Activated CD8-positive, alpha-beta memory T cell treated with anti-CD3 and anti-CD28 coated beads for 24 hours (primary cell): ENCODE measurements at places on chromosomes 2 and 18.
A peak's percentile ranks its signal among the peaks of the same experiment; 100 is the strongest.

GRCh38 chr2:20514596-20515269 lies 67.9 kb downstream of the RHOB start:
- DNase-seq = no peak

DNA sequence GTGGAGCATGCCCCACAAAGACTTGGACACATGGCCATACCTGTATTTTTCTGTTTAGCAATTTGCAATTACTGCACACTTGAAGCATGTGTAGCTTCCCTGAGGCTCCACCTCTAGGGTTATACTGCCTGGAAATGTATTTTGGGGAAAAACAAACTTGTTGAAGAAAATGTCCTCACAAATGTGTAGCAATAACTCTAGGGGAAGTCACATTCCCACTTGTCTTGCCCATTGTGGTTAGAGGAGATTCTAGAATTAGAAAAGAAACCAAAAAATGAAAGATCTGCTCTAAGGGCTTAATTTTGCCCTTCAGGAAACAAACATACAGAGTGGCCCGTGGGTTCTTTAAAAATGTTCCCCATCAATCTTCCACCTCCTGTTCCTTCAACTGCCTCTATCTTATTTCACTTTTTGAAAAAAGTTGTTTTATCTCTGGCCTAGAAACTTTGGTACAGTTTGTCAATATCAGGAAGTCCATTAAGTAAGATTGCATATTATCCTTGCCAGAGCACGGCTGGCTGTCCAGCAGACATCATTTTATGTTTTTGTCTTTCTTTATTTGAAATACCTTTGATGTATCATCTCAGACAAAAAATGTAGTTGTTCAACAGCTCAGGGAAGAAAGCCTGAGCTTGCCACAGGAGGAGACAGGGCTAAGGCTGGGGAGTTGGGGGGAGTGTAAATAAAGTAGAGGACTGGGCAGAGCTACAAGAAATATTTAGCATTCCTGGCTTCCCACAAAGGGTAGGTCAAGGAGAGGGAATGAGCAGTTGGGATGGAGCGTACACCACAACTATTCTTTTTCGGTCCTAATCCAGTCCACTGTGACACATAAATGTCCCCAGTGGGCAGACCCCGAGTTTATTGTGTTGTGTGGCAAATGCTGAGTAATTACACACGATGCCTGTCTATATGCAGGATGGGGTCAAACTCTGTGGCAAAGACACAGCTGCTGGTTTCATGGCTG lies 96.8 kb upstream of the CDC42EP3 start:
- DNase-seq = no peak

DNA sequence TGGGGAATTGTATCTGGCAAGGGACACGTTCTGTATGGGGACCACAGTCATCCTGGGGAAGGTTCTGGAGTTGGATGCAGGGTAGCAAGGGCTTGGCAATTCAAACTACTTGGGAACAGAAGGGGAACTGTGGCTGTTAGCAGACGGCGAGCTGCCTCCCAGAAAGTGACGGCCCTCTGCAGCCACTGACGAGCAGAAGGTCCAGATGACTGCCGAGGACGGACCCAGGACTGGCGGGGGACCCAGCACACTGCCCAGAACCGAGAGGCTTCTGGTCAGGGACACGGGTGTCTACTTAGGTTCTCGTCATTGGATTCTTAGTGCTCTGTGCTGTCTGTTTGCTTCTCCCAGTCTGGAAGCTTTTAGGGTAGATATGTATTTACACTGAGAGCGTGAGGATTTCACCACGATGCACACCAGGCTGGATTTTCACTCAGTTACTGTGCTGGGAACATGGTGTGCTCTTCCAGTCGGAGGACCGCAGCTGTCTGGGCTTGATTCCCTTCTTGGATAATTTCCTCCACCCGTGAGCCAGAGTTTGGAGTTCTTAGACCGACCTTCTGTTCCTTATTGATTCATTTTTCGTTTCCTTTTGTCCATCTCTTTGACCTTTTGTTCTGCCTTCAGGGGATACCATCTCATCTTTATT lies 13.4 kb downstream of the GPR35 start:
- DNase-seq = peak; percentile 21

DNA sequence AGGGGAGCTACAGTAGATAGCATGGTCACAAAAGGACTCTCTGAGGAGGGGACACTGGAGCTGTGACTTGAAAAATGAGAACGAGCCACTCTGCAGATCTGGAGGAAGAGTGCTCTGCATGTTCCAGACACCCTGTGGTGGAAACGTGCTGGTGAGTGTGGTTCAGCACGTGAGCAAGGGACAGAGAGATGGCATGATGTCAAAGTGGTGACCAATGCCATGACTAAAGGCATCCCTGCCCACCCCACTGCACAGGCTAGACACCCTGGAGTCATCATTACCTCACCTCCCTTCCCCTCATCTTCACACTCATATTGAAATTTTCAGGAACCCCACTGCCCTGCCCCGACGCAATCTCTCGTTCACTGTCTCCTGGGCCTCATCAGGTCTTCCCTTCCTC lies 56.5 kb downstream of the SLC4A5 start:
- DNase-seq = no peak

GRCh38 chr2:19731037-19731436 lies 170.7 kb downstream of the TTC32 start:
- DNase-seq = no peak

DNA sequence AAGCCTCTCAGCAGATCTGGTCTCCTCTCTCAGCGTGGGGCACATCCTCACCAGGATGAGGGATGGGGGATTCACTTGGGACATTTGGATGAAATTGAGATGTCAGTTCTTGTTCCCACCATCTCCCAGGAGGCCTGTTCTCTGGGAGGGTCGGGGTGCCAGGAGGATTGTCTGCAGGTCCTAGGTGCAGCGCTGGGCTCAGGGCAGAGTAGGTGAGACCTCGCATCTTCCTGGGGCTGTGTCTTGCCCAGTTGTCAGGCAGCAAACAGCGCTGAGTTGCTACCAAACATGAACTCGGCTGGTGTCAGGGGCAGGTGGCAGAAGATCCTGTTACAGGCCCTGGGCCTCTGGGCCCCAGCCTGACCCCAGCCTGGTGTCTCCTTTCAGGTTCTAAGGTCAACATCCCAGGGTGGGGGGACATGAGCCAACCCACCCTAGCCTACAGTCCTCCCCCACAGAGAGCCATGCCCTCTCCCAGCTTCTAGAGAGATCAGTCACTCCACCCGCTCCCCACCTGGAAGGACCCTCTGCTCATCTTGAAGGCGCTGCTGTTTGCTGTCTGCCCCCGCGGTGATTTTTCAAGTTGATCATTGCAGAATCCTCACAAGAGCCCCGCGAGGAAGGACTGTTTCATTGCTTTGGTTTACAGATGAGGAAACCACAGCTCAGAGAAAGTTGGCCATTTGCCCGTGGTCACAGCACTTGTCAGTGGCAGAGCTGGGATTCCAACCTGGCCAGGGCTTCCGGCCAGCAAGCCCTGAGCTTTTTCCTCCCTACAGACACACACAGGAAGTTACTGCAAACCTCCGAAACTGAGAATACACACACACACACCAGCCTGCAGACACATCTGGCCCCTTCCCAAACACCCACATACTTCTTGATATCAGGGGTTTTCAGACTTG lies 83.9 kb downstream of the STPG4 start:
- peak; percentile 74 for DNase-seq

DNA sequence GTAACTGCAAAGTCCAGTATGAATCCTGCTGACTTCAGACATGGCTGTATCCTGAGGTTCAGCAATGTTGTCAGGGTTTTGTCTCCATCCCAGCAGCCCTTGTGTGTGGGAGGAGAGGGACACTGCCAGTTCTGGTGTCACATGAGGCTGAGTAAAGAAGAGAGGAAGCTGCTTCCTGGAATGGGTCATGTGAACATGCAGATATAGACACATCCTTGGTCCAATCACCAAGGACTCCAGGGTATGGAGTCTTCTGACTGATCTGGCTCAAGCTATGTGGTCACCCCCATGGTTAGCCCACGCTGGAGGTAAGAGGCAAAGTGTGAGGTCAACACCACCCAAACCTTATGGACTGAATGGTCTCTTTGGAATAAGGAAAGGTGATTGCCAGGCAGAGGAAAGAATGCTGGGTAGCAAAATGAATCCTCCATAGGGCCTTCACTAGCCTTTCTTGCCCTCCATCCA lies 134.4 kb upstream of the SLC1A4 start:
- DNase-seq = no peak

DNA sequence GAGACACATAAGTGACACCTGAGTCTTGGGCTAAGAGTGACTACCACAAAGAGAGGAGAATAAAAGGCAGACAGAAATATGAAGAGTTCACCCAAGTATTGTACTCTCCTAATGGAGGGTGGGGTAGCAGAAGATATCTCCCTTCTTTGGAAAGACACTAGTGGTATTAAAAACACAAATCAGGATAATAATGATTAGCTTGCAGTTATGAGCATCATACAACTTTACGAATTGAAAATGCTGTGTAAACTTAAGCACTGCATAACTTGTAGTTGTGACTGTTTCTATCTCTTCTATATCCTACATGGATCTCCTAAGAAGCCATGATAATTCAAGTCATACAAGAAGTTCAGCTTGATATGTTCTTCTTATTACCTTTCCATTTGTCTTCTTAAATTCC lies 38.1 kb upstream of the CDH20 start:
- DNase-seq = no peak

- DNase-seq = no peak
These were observed 411.1 kb downstream of the RAD51AP2 start for GRCh38 chr2:17107151-17107550.

GRCh38 chr2:10172033-10172871 lies 49.7 kb downstream of the RRM2 start:
- DNase-seq = no peak

DNA sequence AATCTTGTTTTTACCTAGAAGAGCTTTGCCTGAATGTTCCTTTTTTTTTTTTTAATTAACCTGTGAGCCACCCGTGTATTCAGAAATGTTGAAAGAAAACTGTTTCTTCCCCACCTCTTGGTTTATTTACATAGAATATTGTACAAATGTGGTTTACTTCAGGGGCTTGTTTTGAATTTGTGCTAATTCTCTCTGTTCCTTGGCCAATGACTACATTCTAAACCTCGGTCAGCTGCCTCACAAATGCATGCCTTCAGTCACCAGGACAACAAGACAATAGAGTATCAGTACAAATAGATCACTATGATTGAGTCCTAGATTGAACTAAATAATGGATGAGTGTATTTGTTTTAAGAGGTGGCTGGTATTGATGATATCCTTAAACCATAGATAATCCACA lies 36.0 kb downstream of the AGFG1 start:
- no peak for DNase-seq

GRCh38 chr2:158600155-158600802 lies 143.5 kb downstream of the PKP4 start:
- DNase-seq = no peak

DNA sequence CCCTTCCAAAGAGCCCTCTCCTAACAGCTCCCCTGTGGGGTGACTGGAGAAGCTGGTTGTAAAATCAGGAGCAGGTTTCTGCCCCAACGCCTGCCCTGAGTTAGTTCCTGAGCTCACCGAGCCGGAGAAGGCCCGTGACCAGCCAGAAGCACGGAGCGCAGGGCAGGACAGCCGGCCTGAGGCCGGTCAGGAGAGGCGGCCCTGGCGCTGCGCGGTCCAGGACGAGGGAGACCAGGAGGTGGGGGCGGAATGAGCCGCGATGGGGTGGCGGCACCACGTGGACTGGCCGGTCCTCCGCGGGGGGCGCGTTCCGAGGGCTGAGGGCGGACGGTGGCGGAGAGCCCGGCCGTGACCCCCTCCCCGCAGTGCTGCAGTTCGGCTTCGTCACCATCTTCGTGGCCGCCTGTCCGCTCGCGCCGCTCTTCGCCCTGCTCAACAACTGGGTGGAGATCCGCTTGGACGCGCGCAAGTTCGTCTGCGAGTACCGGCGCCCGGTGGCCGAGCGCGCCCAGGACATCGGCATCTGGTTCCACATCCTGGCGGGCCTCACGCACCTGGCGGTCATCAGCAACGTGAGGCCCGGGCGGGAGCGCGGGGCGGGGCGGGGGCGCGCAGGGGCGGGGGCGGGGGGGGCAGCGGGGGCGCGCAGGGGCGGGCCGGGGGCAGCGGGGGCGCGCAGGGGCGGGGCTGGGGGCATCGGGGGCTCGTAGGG lies 29.0 kb downstream of the ANO7 start:
- DNase-seq = peak; percentile 77

DNA sequence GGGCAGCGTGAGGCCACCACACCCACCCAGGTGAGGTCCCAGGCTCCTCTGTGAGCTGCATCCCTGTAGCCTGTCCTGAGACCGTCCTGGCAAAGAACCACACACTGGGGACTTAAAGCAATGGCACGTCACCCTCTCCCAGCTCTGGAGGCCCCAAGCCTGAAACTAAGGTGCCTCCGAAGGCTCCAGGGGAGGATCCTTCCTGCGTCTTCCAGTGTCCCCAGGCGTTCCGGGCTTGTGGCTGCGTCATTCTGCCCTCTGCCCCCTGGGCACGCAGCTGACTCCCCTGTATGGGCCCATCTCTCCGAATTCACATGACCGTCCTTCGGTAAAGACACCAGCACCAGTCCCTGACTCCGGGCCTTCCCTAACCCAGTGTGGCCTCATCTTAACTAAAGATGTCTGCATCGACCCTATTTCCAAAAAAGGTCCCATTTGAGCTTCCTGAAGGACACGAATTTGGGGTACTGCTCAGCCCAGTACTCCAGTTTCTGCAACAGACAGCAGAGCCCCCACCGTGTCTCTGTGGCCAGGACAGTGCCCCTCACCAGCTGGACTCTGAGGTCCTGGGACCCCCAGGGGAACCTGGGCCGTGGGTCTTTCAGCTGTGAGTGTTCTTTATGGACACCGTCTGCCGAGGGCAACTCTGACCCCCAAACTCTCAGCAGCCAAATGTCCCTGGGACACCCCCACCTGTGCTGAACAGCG lies 75.2 kb upstream of the CTDP1 start:
- no peak for DNase-seq

DNA sequence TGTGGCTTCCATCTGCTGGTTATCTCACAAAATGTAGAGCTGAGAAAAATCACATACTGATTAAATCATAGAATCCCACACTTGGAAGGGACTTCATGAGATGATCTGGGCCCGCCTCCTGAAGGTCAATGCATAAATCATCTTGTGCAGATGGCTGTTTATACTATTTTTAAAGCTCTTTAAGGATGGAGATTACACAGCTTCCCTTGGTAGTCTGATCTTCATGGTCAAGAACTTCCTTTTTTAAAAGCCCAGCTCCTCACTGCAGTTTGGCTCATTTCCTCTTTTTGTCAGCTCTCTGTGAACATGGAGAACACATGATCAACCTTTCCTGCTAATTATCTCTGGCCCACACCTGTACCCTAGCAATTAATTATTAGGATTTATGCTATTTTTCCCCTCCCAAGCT lies 25.9 kb downstream of the GCG start:
- no peak for DNase-seq

DNA sequence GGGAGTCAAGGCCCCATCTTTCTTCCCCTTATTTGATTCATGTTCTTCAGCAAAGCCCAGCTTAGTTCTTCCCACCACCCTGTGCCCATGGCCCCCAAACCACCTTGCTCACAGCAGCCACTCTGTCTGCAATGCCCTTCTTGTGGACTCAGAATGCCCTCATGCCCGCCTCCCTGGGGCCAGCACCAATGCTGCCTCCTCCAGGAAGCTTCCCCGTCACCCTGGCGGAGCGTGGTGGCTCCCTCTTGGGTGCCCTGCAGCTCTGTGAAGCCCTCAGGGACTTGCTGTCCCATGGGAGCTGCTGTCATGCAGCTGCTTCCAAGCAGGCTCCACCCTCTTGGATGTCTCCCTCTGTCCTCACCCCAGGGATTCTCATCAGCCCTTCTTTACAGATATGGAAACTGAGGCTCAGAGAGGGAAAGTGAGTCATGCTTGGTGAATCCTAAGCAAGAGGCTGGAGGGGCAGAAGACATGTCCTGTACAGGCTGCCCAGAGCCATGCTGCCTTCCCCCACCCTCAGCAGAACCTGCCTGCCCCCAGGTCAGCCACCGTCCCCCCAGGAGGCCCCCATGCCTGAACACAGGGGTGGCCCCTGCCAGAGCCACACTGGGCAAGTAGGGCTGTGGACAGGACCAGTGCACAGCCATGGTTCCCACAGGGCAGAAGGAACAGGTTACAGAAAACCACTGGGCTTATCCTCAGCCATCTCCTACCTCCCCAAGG lies 11.8 kb upstream of the DUSP2 start:
- peak; percentile 78 for DNase-seq
